Dermis blood vessel endothelial cell (primary cell): ENCODE measurements at places on chromosomes 16 and 17. TPM values are rescaled to one million over a fixed set of nuclear protein-coding genes. Genes with fewer than 3 reads are reported as not detected.

Gene KRTAP4-9
- total RNA-seq, result not detected in 2 replicates

Gene UBE2G1
- 37.4 and 52.3 TPM in 2 replicates for total RNA-seq

Gene JPH3
- total RNA-seq, result 0.34 and 0.51 TPM in 2 replicates

DNA sequence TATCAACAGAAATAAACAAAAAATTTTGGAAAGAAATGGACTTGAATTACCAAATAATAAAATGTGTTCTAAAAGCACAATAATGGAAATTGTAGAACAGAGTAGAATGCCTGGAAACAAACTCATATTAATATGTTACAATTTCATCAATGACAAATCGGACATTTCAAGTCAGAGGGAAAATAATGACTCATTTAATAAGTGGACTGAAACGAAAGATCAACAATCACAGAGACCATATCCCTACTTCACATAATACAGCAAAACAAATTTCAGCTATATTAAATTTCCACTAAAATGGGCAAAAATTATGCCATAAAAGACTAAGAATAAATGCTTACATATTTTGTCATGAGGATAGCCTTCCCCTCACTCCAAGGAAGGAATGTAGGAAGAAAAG lies 25.7 kb downstream of the CDYL2 start:
- peak; percentile 36 for DNase-seq

- DNase-seq, result peak; percentile 97
Measured at GRCh38 chr17:70168044-70168976, 1.0 kb upstream of the KCNJ2 start.

GRCh38 chr16:27427538-27427937 lies 25.6 kb downstream of the IL21R start:
- DNase-seq, result no peak

GRCh38 chr16:81629034-81629802 lies 149.9 kb upstream of the PLCG2 start:
- no peak for DNase-seq
